ENCODE measurements at places on chromosomes 3 and 15.

- no peak for DNase-seq
Observed at GRCh38 chr3:184395320-184395660, 15.4 kb downstream of the CHRD start.

DNA sequence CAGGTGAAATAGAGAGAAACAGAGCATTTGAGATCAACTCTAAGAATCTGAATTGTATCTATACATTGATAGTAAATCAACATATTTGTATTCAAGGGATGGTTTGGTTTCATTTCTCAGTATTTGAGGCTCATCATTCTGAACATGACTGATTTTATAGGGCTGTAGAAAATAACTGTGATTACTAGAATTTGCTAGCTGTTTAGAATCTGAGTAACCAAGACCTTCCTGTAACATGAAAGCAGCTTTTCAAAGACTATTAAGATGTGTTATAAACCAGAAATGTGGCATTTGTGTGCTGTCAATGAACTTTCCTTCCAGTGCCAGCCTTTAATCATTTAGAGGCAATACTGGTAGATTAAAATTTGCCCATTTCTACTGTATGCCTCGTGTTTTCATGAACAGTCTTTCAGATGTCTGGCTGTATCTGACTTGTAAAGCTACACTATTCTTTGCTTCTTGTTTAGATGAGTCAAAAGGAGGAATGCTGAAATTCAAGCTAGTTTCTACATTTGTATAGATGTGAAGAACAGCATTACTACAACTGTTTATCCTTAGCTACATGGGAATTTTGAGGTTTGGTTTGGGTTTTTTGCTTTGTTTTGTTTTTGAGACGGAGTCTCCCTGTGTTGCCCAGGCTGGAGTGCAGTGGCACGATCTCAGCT lies 137.3 kb upstream of the BHLHE40 start:
- DNase-seq = no peak

- DNase-seq = no peak
Observed at GRCh38 chr3:36317915-36318314, 62.4 kb upstream of the STAC start.

- DNase-seq = peak; percentile 74
Observed at GRCh38 chr15:74438721-74439316, 5.1 kb upstream of the SEMA7A start.

DNA sequence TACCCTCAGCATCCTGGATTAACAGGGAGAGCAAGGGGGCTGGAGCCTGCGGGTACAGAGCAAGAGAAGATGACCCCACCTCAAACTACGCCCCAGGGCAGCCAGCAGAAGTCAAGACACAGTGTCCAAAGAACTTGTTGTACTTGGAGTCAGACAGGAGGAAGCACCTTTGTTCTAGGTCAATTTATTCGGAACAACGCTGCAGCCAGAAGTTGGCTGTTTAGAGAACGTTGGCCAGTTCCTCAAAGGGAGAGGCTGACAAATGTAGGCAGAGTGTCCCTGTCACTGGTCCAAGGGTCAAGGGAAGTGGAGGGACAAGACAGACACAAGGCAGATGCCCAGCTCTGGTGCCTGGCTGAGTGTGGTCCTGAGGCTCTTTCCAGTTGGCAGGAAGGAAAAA lies 32.1 kb upstream of the PIAS1 start:
- DNase-seq = no peak

DNA sequence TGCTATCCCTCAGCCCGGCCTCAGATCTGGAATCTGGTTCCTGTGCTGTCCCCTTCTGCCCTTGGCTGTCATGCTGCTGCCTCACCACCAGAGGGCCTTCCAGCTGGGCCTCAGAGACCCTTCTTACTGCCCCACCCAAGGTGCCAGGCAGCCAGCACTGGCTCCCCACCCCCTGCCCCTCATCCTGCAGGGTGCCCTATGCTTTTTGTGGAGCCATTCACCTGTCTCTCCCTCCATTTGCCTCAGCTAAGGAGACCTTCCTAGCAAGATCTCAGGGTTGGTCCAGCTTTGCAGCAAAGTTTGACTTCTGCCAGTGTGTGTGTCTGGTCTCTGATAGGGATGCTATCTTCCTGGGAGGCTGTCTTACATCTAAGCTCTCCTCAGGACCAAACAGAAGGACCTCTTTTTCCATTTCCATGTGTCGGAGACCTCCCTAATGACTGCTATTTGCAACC lies 1.9 kb upstream of the VWA5B2 start:
- DNase-seq = no peak

DNA sequence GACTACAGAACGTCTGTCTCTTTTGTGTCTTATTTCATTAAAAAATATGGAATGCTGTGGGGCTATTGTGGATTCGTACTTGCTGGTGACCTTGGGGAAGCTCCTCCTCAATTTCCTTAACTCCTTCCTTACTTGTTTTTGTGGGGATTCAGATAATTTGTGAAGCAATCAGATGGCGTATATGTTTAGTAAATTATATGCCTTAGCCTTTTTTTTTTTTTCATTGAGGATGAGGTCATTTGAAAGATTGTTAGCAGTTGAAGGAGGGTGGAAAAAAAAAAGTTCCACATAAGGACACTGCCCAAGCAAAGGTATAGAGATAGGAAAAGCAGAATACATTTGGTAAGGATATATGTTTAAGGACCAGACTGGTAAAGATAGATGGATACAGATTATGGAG lies 3.3 kb downstream of the RNF13 start:
- no peak for DNase-seq

- DNase-seq = peak; percentile 40
Observed at GRCh38 chr3:170992854-170993253, 33.7 kb downstream of the SLC2A2 start.

- peak; percentile 84 for DNase-seq
Observed at GRCh38 chr15:62769604-62770003, 272.9 kb upstream of the TPM1 start.

GRCh38 chr15:62453981-62454380 lies 288.9 kb upstream of the C2CD4B start:
- DNase-seq = peak; percentile 58

GRCh38 chr3:63349583-63350573 lies 71.8 kb downstream of the SYNPR start:
- DNase-seq = peak; percentile 71

DNA sequence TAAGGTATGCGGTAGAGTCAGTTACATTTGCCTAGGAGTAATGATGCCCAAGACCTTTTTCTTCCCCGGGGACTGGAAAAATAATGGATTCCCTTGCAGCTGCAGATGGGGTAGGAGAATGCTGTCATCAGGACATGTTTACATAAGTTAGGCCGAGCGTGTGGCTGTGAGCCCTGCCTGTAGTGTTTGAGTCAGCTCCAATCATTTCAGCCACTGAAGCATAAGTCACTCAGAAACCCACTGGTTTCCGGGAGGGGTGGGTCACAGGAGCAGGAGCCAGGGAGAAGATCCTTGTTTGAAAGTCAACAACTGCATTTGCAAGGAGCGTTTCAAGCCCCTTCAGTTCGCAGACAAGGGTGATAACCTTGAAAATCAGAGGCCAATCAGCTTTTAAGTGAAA lies 562.3 kb downstream of the MCTP2 start:
- DNase-seq = no peak

DNA sequence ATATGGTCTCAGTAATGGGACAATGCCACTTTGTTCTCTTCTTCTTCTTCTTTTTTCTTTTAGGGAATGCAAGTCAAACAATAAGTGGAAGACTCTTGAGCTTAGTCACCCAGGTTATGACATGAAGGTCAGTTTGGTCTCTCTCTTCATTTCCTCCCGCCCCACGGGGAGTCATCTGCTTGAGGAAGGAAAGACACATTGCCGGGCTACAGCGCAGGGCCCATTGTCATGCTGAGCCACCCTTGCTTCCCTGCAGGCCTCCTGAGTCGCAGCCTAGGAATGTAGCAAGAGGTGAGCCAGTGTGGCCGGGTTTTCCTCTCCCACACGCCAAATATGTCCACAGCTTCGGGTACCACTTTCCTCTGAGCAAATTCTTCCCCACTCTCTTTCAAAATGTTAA lies 47.6 kb downstream of the RAP2B start:
- peak; percentile 71 for DNase-seq

DNA sequence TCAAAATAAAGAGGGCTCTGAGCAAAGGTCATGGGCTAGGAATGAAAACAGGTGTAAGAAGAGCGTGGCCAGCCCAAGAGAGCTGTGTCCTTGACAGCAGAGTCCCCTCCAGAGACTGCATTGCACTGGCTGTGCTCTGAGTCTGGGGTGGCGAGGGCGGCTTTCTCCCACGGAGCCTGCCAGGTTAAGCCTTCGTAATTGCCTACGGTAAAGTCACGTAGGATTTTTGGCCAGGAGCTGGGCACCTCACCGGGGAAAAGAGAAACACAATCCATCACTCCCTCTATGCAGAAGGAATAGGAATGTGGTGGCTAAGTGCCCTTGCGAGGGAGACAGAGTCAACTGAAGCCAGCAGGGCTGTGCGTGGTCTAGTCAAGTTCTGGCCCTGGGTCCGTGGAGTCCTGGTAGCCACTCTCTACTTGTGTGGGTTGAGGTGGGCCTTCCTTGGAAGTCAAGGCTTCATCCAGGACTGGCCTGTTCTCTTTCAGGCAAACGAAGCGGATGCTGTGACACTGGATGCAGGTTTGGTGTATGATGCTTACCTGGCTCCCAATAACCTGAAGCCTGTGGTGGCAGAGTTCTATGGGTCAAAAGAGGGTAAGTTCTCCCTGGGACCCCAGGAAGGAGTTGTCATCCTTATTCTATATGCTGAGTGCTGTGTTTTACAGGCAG lies 7.0 kb downstream of the TF start:
- DNase-seq = no peak

DNA sequence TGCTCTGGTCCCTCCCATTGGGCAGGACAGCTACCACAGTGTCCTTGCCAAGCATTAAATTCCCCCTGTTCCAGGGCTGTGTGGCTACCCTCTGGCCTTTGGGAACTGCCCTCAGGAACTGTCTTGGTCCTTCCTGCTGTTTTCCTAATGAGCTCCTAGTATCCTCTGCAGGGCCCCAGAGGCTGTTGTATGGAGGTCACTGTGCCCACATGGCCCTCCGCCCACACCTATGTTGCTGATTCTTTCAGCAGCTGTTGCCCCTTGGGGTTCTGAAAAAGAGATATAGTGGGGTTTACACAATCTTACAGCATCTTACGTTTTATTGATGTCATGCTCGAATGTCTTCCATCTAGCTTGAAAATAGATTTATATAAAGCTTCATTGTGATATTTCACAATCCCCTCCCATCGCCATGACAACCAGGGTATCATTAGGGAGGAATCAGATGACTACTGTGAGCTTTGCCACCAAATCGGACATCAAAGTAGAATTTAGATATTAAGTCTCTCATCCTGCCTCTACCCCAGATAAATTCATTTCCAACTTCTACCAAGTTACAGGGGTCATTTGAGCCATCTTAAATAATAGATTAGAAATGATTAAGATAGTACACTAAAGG lies 97.1 kb upstream of the NR2E3 start:
- no peak for DNase-seq

DNA sequence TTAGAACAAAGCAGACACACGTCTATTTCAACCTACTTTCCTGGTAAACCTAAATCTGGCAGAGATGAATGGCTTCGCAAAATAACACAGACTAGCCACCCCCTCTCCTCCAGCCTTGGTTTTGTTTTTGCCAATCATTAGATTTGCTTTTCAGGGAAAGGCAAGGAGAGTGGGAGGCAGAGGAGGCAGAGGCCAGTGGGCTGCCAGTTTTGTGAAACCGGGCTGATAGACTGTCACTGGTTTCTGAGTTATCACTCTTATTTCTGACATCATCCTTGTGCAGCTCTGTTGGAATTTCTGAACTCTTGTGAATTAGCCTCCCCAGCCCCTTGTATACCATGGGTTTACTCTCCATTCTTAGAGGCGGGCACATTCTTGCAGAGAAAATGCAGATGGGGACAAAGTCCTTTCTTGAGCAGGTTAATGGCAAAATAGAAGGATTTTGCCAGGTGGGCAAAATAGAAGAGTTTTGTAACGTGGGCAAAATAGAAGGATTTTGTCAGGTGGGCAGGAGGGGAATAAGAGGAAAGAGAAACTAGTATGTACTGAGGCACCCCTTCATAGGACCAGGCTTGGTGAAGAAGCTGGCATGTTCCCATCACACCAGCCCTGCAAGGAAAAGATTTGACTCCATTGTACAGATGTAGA lies 3.2 kb upstream of the FEM1B start:
- DNase-seq = no peak

DNA sequence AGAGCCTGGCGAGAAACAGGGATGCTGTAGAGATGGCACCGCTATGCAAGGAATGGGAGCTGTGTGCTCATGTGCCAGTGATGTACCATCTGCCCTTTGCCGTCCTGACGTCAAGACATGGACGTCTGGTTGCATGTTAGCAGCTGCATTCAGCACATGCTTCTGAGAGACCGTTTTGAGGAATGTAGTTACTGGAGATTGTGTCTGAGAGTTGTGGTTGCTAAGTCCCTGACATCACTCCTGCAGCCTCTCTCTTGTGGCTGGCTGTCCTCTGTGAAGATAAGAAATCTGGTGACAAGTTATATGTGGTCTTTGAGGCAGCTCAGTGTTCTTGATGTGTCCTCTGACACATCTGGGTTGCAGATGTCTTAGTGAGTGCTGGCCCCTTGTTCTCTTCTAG lies 165.1 kb downstream of the APBA2 start:
- peak; percentile 34 for DNase-seq

DNA sequence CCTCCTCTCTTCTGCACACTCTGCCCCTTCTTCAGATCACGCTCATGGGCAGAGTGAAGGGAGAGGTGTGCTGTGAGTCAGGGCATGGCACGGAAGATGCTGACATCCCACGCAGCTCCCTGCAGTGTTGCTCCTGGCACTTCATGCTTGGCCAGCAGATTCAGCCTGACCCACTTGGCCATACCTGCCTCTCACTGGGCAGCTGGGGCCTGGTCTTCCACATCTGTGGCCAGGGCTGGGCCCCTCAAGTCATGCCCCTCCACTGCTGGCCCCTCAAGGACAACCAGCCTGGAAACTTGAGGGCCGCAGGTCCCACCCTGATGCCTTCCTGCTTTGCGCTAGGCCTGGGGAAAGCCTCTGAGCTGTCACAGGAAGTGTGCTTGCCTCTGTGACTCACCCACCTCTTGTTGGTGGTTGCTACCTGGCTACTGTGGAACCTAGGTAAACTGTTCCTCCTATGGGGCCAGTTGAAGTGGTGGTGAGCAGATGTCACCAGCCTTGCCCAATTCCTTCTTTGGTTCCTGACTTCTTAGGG lies 48.7 kb downstream of the BSN start:
- DNase-seq = no peak

DNA sequence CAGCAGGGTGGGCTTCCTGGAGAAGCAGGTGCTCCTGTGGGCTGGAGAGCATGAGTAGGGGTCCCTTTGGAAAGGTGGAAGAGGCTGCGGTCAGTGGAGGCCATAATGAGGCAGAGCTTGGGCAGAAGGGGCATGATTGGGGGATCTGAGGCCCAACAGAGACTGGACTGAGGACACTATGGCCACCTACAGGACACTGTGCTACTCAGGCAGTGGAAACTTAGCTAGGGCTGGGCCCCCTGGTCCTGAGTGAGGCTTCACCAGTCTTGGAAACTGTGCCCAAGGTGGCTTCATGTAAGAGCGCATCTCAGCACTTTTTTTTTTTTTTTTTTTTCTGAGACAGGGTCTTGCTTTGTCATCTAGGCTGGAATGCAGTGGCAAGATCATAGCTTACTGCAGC lies 6.3 kb upstream of the COMMD4 start:
- DNase-seq = no peak

Measured in AG10803 (cell line).